Right lobe of liver (tissue), 6 donors: ENCODE measurements at places on chromosomes 2 and 18. TPM values are rescaled to one million over a fixed set of nuclear protein-coding genes. Genes with fewer than 3 reads are reported as not detected.

DNA sequence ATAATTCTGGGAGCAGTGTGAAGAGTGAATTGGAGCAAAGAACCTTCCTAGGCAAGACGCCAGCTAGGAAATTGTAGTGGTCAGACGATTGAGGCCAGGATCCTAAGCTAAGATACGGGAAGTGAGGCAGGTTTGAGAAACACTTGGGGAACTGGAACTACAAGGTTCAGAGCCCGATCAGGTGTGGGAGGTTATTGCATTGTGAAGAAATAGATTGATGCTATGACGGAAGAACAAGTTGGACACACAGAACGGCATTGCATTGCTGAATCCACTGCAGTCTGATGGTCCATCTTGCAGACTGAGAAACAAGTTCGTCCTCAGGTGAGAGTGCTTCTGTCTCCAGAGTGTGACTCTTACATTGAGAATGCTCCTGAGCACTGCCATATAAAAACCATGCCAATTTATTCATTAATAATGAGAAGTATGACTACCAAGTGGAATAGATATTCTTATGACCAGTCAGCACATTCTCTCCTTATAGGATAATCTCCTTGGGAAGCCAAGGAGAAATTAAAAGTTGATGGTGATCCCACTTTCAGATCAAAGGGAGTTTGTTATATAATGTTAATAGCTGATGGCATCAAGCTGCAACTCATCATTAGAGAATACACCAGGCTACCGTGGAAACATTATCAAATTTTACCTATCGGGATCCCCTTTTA lies 30.9 kb downstream of the ANTXR1 start:
- H3K27me3 ChIP-seq, result no peaks in the 10 kb centered on the region
- no peak for DNase-seq
- H3K4me3 ChIP-seq, result no peak overlapping the region
- H3K27ac ChIP-seq, result no peak overlapping the region
- no peaks in the 10 kb centered on the region for H3K36me3 ChIP-seq

- no peaks in the 10 kb centered on the region for H3K36me3 ChIP-seq
- H3K27ac ChIP-seq, result no peak overlapping the region
- H3K27me3 ChIP-seq, result no peaks in the 10 kb centered on the region
- H3K4me1 ChIP-seq, result no peaks in the 10 kb centered on the region
- H3K4me3 ChIP-seq, result no peak overlapping the region
These were observed 12.3 kb upstream of the SEMA4C start for GRCh38 chr2:96882230-96882629.

RTP5 gene
- total RNA-seq, result not detected

GRCh38 chr2:102667072-102667471 lies 47.7 kb downstream of the SLC9A2 start:
- H3K36me3 ChIP-seq, result no peaks in the 10 kb centered on the region
- no peaks in the 10 kb centered on the region for H3K27me3 ChIP-seq
- H3K4me3 ChIP-seq, result no peak overlapping the region
- no peaks in the 10 kb centered on the region for H3K4me1 ChIP-seq

GRCh38 chr2:75071766-75072165 lies 113.3 kb downstream of the POLE4 start:
- H3K36me3 ChIP-seq, result no peaks in the 10 kb centered on the region
- DNase-seq, result no peak
- no peak overlapping the region for H3K4me3 ChIP-seq

DNAJC5G gene
- total RNA-seq, result not detected

RND3 gene
- total RNA-seq, result 20.1 TPM

DNA sequence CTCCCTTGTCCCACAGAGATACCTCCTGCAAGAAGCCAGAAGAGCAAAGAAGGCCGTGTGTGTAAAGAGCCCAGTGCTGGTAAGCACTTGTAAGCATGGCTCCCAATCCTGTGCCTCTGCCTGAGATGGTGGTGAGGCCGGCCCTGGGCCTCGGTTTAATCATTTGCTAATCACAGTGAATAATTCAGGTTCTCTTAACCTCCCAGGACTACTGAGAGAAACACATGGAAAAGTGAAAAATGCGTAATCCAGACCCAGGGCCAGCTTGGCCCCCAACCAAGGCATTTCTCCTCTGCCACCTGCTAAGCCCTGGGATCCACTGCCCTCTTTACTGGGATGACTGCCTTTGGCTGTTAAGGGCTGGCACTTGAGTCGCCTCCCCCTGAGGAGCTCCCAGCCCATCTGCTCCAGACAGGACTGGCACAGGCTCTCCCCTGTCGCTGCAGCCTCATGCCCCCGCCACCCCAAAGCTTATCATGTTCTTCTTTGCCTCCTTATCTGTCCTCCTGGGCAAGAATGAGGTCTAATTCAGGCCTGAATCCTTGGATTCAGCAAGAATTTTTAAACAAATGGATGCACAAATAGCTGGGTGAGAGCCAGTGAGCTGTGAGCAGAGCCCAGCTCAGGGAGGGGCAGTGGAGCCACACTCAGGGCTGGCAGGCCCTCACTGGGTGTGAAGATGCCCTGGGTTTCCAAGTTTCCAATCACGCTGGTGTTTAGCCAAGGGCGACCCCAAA lies 193.9 kb upstream of the HS6ST1 start:
- no peaks in the 10 kb centered on the region for H3K4me1 ChIP-seq
- no peak for DNase-seq
- H3K27me3 ChIP-seq, result no peaks in the 10 kb centered on the region
- no peak overlapping the region for H3K4me3 ChIP-seq
- no peak overlapping the region for H3K27ac ChIP-seq
- H3K36me3 ChIP-seq, result no peaks in the 10 kb centered on the region

DNA sequence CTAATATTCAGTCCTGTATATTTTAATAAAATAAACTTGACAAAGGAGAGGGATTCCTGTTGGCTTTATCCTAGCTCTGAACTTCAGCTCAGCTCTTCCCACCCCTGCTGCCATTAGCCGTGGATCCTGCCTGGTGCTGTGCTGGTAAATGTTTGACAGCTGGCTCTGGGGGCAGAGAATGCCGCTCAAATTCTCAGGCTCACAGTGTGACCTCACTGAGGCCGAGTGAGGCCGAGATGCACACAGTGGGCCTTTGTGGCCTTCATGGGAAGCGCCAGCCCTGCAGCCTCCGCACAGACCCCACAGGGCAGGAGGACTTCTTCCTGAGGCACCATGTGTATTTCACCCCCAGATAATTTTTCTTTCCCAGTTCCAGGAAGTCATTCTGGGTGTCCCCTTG lies 16.5 kb upstream of the FAHD2A start:
- no peak for DNase-seq
- no peaks in the 10 kb centered on the region for H3K36me3 ChIP-seq
- no peak overlapping the region for H3K4me3 ChIP-seq
- H3K27ac ChIP-seq, result no peak overlapping the region
- H3K4me1 ChIP-seq, result no peaks in the 10 kb centered on the region
- H3K27me3 ChIP-seq, result no peaks in the 10 kb centered on the region

DNA sequence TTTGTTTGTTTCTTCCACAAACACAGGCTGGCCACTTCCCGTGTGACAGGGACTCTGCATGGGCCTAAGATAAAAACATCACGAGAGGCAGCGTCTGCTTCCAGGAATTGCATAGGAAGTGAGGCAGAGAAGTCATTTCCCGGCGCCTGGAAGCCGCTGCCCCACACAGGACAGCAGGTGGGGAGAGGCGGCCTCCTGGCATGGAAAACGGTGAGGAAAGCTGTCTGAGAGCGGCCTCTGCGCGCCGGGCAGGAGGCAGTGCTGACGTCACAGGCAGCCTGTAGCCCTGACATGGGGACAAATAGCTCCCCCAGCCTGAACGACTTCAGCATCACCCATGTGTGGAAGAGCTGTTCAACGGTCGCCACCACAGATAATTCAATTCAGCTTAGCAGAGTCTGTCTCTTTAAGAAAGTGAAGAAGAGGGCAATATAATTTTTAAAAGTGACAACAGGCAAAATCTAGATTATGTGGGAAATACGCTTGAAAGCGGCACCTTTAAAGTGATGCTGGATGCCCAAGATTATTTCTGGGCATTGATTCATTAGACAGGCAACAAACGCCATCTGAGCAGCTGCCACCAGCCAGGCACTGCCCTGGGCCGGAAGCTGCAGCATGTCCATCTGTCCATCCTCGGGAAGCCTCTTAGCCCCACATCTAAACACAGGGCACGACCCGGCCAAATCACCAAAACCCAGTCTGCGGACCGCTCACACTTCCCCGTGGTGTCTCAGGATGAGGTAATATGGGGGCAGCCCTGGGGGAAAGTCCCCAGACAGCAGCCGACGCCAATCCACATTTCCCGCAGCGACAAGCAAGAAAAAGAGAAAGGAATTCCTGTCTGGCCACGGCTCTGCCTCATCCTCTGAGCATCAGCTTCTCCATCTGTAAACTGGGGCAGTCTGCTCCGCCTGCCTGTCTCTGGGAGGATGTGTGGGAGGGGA lies 138.9 kb downstream of the PXDN start:
- H3K27ac ChIP-seq, result peak overlapping the region; percentile 47
- DNase-seq, result peak; percentile 67
- no peak overlapping the region for H3K4me3 ChIP-seq
- no peaks in the 10 kb centered on the region for H3K27me3 ChIP-seq
- no peaks in the 10 kb centered on the region for H3K4me1 ChIP-seq
- H3K36me3 ChIP-seq, result no peaks in the 10 kb centered on the region

DNA sequence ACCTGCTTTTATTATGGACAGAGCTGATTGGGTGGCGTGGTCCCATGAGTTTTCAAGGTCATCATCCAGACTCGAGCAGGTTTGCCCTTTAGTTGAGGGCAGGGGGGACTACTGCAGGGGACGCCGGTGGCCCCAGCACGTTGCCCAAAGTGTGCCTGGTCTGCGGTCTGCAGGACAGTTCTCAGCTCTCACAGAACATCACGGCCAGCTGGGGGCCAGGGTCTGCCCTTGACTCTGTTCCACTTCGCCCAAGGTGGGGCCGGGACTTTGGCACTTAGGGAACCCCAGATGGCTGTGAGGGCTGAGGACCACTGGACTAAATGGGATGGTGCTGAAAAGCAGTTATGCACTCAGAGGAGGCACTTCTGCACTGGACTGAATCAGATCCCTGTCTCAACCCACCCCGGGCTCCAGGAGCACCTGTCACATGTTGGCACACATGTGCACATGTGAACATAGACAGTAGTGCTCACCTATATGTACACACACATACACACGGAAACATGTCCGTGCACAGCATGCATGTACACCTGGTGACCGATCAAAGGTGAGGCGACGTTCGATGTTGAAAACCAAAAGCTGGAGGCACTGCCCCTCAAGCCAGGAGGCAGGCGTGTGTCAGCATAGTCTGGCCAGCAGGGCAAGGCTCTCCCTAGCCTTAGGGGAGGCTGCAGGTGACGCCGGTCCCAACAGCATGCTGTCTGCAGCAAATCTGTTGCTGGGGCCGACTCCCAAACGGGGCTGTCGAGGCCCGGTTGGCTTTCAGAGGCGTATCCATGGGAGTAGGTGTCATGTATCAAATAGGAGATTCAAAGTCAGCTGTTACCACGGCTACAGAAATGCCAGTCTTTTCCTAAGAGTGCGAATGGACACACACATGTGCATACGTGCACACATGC lies 10.2 kb downstream of the ANO7 start:
- H3K36me3 ChIP-seq, result no peaks in the 10 kb centered on the region
- H3K4me1 ChIP-seq, result no peaks in the 10 kb centered on the region
- DNase-seq, result no peak
- H3K27me3 ChIP-seq, result no peaks in the 10 kb centered on the region
- H3K27ac ChIP-seq, result no peak overlapping the region
- H3K4me3 ChIP-seq, result no peak overlapping the region
